ENCODE measurements at places on chromosomes 6 and 20. TPM values are rescaled to one million over a fixed set of nuclear protein-coding genes. Genes with fewer than 3 reads are reported as not detected.

BTN1A1 gene
- total RNA-seq = not detected

GRCh38 chr6:24497254-24497970 lies 2.6 kb downstream of the ALDH5A1 start:
- DNase-seq = no peak

SNAI1 gene
- 2.7 TPM for total RNA-seq

CST4 gene
- total RNA-seq = not detected

GRCh38 chr6:117992856-117993255 lies 85.8 kb downstream of the SLC35F1 start:
- DNase-seq = no peak

DEFB115 gene
- not detected for total RNA-seq

DNA sequence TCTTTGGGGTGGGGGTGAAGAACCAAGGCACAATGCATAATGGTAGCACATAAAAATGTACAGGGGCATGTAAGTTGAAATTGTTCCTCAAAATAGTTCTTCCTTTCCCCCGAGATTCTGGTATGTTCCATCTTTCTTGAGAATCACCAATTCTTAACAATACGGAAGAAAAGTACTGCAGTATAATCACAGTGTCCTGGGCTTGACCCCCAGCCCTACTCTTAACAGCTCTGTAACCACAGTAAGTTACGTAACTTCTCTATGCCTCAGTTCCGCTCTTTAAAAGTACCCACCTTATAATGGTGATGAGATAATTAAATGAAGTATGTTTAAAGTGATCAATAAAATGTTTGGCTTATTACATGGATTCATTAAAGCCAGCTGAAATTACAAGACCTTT lies 104.5 kb downstream of the SMLR1 start:
- DNase-seq = no peak

SEMG1 gene
- not detected for total RNA-seq

DNA sequence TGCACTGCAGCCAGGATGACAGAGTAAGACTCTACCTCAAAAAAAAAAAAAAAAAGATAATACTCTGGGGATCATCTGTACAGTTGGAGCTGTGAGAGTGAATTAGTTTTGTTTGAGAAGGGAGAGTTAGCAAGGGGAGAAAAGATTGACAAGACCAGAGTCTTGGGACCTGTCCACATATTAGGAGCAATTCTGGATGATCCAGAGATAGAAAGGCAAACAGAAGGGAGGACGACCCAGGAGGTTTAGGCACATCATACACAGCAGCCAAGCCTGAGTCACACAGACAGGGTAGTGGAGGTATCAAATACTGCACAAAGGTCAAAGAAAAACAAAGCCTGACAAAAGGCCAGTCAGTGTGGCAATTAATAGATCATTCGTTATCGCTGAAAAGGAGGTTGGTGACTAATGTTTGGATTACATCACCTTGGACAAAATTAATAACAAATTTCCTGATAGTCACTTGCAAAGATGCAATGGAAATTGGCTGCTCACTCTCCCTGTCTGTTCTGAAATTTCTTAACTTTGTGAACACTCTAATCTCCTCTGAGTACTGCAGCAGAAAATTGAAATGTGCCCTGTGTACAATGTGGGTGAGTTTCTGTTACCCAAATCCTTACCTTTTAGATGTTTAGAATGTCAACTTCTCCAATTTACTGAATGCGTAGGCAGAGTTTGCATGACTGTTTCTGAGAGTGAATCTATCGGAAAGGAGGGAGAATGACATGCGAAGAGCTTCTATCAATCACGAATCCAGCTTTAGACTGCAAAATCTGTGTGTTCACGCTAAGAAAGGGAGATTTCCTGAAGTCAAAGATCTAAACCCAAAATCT lies 105.4 kb downstream of the TSHZ2 start:
- peak; percentile 72 for DNase-seq

- DNase-seq = no peak
Measured at GRCh38 chr6:138818496-138819194, 22.8 kb downstream of the ECT2L start.

DNA sequence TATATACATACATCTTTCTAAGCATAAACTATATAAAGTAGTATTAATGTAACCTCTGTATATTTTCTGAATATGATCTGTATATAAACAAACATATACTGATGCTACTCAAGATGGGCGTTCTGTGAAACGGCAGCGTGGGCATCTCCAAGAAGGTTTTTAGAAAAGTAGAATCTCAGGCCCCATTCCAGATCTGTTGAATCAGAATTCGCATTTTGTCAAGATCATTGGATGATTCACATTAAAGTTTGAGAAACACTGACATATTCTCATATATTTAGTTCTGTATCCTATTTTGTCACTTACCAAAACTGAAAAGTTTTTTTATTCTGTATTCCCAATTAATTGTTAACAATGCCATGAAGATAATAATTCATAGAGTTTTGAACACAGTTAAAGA lies 5.5 kb downstream of the C6orf141 start:
- no peak for DNase-seq

DNA sequence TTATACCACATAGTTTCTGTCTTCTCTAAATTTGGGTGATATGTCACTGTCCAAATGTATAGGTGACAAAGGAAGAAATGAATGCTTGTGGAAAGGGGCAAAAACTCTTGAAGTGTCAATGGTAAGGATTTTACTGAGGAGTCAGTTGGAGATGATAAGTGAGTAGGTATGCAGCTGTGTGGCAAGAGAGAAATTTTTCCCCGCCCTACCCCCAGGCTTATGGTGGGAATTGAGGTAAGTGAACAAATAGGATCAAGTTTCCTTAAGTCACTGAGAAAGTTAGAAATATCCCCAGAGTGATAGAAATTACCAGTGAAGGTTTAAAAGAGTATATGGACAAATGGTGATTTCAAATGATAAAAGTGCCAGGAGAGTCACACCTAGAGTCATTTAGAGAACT lies 11.8 kb downstream of the DSE start:
- DNase-seq = no peak

DNA sequence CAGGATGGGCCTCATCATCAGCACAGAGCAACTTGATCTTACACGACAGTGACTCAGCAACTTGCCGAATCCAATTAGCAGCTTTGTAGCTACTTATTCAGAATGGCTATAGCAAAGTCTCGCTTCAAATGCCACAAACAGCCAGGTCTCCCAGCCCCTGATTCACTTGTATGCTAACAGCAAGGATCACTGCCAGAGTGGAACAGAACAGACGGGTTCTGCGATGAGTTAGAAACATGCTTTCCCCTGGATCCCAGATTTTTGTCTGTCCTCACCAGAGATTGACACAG lies 254.4 kb downstream of the NRN1 start:
- peak; percentile 39 for DNase-seq

DNA sequence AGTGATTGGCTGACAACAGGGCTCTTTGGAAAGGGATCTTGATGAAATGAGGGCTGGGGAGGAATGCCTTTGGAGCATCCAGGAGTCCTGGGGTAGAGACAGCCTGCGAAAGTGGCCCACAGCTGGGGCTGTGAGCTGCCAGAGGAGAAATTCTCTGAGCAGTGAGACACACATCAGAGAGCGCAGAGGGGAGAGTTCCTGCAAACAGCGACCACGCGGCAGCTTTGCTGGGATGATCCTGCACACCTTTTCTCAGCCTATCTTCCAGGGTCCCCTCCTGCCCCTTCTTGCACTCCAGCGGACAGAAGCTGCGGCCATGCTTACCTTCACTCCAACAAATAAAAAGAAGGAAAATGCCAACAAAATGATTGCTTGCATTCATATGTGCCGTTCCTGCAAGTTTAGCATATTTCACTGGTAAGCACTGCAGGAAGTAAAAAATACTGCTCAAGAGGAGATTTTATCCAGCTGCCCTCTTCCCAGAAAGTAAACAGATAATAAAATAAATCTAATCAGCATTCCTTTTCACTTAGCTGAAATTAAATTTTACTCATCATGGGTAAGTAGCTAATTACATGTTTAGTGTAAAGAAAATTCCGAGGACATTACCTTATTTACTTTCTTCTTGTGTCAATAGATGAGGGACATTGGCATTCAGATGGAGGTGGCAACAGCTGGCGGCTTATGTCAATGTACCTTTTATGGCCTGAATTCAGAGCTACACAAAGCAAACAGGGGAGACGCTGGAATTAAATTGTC lies 339.9 kb upstream of the ARID1B start:
- DNase-seq = no peak

DNA sequence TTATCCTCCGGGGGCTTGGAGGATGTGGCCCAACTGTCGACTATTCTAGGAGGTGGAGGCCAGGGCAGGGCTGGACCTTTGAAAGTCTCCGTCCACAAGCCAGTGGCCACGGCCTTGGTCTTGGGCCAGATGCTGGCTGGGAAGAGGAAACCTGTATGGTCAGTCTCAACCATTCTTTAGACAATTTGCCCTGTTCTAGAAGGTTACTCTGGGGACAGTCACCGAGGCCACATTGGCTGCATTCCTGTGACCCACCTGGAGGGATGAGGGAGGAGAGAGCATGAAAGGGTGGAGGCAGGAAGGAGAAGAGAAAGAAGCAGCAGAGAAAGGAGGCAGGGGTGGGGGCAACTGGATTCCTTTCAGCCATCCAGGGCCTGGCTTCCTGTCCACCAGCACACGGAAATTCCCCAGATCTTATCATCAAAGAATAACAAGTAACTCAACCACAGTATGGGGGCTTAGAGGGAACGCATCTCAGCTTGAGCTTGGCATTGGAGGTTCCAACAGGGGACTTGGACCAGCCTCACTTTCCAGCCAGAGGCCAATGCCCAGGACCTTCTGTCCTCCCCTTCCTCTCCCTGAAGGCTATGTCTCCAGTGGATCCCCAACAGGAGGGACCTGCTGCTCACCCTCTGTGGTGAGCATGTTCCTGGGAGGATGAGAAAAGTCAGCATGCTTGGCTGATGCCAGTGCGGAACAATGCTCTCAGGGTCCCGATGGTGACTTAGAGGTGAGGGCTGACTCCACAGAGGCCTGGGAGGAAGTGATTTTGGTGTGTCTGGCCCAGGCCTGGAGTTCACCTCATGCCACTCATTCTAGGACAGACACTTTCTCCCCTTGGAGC lies 30.4 kb downstream of the TGM2 start:
- DNase-seq = peak; percentile 72

NOTCH4 gene
- total RNA-seq = 1.1 TPM

GRCh38 chr20:61804752-61805295 lies 260.9 kb downstream of the TAF4 start:
- no peak for DNase-seq

HLA-DQB1 gene
- total RNA-seq = not detected

- DNase-seq = peak; percentile 68
Measured at GRCh38 chr6:142011156-142011555, 121.6 kb upstream of the GJE1 start.

MAP1LC3A gene
- 15.8 TPM for total RNA-seq

DNA sequence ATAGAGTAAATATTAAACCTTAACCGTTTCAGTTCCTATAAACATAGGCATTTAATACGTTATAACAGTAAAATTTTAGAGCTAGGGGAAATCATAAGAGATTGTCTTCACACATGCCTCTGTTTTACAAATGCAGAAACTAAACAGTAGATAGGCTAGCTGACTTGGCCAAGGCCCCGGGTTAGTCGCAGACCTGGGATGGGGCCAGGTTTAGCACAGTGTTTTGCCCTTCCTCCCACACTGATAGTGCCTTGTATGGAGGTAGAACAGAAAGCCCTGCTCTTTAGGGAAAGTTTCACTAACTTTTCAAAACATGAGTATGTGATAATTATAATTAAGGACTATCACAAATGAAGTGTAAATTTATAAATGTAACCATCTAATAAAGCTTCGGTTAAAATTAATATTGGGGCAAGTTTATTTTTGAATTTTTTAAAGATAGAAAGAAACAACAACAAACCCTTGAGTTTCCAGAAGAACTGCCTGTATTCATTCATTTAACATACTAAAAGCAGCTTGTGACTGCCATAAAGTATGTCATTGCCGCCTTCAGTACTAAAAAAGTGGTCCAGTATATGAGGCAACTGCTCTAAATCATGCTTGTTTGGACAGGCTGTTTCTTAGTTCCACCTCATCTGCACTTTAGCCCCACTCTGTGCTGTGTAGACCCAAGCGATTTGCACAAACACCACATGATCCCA lies 62.5 kb upstream of the LOC128125822 start:
- DNase-seq = peak; percentile 73

DNA sequence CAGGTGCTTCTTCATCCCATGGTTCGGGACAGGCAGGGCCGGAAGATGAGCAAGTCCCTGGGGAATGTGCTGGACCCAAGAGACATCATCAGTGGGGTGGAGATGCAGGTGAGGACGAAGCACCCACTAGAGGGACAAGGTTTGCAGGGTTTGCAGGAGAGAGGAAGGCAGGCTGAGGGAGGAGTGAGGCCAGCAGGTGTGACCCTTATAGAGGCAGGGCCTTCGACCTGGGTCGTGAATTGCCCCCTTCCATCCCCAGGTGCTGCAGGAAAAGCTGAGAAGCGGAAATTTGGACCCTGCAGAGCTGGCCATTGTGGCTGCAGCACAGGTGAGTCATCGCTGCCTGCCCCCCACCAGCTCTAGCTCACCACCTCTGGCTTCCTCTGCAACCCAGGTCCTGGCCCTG lies 8.4 kb downstream of the VARS2 start:
- no peak for DNase-seq

ARMH2 gene
- total RNA-seq = not detected

SLC35D3 gene
- total RNA-seq = not detected

GRCh38 chr20:21393816-21394519 lies 3.4 kb downstream of the NKX2-4 start:
- no peak for DNase-seq

GRCh38 chr6:35044761-35045421 lies 96.2 kb downstream of the TCP11 start:
- DNase-seq = no peak

DNA sequence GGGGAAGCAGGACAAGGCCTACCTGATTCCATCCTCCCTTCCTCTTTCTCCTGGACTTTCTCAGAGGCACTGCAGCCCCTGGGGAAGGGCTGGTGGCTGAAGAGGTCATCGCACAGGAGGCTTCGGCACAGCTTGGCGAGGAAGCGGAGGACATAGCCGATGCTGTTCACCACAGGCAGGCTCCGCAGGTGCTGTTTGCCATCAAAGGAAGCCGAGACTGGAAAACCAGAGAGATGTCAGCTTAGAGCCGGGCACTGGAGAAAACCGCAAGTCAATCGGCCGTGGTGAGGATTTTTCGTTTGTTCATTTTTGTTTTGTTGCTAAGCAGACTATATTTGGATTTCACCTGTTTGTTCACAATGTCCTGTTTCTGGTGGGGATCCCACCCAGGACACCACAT lies 79.2 kb downstream of the SCML4 start:
- DNase-seq = no peak

DNA sequence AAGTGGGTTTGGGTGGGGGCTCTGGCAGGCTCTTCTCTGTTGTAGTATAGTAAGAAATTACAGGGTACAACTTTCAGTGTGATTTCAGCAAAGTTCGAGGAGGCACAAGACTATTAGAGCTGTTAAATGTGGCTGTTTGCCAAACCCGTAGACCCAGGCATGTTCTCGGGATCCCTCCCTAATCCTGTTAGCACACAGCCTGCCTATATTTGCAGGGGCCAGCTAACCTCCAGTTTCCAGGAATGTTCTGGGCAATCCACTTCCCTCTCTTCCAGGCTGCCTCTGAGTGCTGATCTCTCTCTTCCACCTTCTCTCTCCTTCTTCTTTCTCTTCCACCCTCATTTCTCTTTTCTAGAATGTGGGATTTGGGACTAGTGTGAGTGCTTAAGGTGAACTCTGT lies 34.8 kb upstream of the ZFP64 start:
- DNase-seq = no peak

PSORS1C1 gene
- total RNA-seq = 7.0 TPM

Data from fibroblast of the aortic adventitia (primary cell).